ENCODE measurements at places on chromosomes 5 and 9. TPM values are rescaled to one million over a fixed set of nuclear protein-coding genes. Genes with fewer than 3 reads are reported as not detected.

GRCh38 chr9:24438876-24439275 lies 106.8 kb downstream of the IZUMO3 start:
- DNase-seq, result no peak
- H3K4me3 ChIP-seq, result no peak overlapping the region
- no peaks in the 10 kb centered on the region for H3K4me1 ChIP-seq
- no peak overlapping the region for H3K27ac ChIP-seq

DNA sequence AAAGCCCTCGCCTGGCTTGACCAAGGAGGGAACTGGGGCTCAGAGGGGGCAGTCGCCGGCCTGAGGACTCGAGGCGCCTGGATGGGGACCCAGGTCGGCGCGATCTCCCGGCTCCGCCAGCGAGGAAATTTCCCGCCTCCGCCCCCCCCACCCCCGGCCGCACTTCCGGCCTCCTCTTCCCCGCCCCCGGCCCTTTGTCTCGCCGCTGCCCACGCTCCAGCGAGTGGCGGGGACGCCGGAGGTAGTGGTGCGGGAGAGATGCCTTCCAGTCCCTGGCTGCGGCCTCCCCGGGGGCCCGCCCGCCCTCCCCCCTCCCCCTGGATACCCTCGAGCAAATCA lies 448 bp upstream of the GPRIN1 start:
- H3K27ac ChIP-seq, result no peak overlapping the region
- H3K4me1 ChIP-seq, result peaks cover 10% of the 10 kb centered on the region
- H3K36me3 ChIP-seq, result peaks cover 4% of the 10 kb centered on the region
- DNase-seq, result no peak

GRCh38 chr9:121844098-121844497 lies 192.7 kb downstream of the DAB2IP start:
- no peak overlapping the region for H3K27ac ChIP-seq
- no peaks in the 10 kb centered on the region for H3K4me1 ChIP-seq
- no peak overlapping the region for H3K4me3 ChIP-seq

- no peak overlapping the region for H3K4me3 ChIP-seq
- H3K27ac ChIP-seq, result no peak overlapping the region
- no peaks in the 10 kb centered on the region for H3K36me3 ChIP-seq
- DNase-seq, result no peak
These were observed 279.6 kb upstream of the ADAMTSL1 start for GRCh38 chr9:18194316-18194715.

GPRIN1 gene
- not detected for polyA plus RNA-seq

- DNase-seq, result no peak
- H3K4me1 ChIP-seq, result no peaks in the 10 kb centered on the region
- no peaks in the 10 kb centered on the region for H3K36me3 ChIP-seq
- peaks cover 92% of the 10 kb centered on the region for H3K27me3 ChIP-seq
- H3K27ac ChIP-seq, result no peak overlapping the region
These were observed 48.2 kb upstream of the CTNNA1 start for GRCh38 chr5:138705007-138705406.
